ENCODE measurements at places on chromosomes 1 and 21.

- DNase-seq, result no peak
Measured at GRCh38 chr1:2356401-2356800, 35.0 kb downstream of the MORN1 start.

DNA sequence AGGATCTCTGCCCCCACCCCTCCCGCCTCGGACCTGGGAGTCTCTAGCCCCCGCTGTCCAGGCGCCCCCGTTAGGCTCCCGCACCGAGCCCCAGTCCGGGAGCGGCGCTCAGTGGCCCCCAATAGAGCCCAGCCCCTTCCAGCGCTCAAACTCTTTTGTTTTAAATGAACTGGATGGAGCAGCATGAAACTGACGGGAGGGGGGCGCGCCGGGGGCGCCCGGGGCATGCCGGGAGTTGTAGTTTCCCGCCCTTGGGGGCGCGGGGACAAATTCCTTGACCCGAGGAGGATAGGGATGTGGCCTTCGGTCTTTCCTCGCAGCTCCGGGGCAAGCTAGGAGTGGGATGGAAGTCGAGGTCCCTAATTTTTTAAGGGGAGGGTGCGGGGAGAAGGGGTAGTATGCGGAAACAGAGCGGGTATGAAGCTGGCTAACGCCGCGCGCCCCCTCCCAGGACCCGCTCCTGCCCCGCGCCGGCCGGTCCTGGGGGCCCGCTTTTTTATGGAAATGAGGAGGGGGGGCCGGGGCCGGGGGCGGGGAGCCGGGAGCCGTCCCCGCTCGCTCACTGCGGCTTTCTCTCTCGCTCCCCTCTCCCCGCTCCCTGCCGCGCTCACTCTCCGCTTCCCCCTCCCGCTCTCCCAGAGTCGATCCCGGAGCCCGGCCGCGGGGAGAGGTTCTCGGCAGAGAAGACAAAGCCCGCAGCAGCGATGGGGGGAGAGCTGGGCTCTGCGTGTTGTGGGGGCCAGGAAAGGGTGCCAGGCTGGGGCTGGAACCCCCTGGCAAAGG is at the start of gene MEX3A:
Gene MEX3A, minus strand, starts transcription at position 157 of the 783 bp plus-strand sequence. CDS start 467 bp downstream, outside the sequence.
- peak; percentile 68 for DNase-seq

DNA sequence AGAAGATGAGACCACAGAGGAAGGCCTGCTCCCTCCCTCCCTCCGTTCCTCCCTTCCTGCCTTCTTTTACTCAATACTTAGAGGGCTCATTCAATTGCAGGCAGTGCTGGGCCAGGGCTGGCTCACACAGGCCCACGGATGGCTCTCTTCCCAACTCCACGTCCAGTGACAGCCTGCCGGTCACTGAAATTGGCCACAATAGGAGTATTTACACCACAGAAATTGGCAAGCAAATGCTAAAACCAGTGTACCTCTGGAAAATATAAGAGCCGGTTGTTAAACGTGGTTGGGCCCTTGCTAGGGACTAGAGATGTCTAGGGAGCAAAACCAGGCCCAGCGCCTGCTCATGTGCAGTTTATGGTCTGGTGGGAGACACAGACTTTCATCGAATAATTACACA is 72.4 kb upstream of the TMEM51 start:
- DNase-seq, result no peak

DNA sequence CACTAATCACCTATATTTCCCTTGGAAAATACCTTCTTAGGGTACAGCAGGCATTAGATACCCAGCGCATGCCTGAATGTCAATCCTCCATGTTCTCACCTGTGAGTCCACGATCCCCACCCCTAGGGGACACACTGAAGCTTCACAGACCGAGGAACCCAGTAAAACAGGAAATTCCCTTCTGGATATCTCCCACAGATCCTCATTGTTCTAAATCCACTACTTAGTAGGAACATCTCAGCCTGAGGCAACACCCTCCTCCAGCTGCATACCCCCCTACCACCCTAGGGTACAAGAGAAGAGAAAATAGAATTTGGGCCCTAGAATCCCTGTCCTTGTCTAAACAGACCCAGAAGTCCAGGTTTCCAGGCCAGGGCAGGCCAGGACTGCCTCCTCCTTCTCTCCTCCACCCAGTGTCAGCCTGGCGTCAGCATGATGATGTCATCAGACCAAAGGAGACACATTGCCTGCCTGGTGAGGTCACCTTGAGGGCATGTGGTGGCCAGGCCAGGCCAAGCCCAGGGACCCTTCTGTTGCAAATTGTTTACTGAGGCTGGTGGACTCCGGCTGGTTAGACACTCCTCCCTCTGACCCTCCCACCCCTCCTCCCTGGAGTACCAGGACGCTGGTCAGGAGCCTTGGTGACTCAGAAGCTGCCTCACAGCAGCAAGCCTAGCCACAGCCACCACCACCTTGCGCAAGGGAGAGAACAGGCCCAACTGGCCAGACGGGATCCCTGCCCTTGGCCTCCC is 6.2 kb downstream of the NECTIN4 start:
- no peak for DNase-seq

DNA sequence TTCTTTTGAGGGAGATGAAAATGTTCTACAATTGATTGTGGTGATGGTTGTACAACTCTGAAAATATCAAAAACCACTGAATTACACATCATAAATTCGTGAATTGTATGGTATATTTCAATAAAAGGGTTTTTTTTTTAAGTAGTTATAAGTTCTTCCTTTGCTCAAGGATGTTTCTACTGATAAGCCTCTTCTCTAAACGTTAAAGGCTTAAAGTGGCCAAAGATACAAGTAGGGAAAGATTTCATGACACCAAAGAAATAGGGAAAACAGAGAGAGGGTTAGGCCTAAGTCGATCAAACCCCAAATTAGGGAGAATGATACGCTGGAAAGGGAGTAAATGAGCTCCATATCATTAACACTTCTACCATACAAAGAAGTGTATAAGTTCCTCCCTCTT is 4.1 kb downstream of the KDM5B start:
- DNase-seq, result no peak

DNA sequence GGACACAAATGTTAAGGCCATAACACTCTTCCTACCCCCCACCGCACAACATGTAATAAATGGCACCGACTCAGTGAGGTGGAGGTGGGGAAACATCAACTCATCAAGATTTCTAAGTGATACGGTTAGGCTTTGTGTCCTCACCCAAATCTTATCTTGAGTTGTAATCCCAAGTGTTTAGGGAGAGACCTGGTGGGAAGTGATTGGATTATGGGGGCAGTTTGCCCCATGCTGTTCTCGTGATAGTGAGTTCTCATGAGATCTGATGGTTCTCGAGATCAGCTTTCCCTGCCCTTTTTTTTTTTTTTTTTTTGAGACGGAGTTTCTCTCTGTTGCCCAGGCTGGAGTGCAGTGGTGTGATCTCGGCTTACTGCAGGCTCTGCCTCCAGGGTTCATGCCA is 51.0 kb upstream of the ACTL8 start:
- DNase-seq, result no peak

DNA sequence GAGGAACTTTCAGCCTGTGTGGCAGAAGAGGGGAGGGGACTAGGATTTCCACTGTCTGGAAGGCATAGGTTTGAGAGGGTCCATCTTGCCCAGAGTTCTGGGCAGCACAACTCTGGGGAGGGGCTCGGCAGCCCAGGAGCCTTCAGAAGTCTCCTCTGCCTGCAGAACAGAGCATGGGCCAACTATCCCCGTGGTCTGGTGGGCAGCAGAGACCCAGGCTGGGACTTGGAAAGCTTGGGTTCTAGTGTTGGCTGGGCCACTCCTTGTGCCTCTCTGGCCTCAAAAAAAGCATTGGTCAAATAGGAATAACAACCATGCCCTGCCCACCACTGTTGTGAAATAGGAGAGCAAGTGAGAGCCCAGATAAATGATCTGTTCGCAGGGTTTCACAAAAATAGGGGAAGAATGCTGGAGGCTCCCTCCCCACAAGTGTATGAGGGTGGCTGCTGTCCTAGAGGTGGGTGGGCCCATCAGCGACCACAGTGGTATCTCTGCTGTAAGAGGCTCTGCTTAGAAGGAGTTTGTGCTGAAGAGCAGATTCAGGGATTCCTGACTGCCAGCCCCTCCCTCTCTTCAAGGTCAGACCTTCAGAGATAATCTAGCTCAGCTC is 8.9 kb downstream of the EPHA10 start:
- DNase-seq, result no peak

GRCh38 chr1:29546496-29546895 is 310.2 kb downstream of the PTPRU start:
- DNase-seq, result no peak

- DNase-seq, result no peak
Measured at GRCh38 chr1:62025154-62025553, 169.5 kb upstream of the L1TD1 start.

DNA sequence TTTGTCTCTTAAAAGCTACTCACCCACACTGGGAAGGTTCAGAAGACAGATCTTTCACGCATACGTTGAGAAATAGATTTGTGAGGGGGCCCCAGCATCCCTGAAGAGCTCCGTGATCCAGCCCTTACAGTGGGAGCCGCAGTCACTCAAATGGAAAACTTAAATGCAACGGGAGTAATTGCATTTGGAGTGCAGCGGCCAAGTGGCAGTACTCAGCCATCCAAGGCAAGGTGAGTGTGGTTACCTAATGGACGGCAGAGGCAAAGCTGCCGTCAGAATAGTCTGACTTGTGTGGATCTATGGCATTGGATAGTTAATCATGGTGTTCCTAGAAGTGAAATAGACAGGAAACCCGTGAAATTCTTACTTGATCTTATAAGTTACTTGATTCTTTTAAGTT is 5.1 kb downstream of the SPSB1 start:
- no peak for DNase-seq

DNA sequence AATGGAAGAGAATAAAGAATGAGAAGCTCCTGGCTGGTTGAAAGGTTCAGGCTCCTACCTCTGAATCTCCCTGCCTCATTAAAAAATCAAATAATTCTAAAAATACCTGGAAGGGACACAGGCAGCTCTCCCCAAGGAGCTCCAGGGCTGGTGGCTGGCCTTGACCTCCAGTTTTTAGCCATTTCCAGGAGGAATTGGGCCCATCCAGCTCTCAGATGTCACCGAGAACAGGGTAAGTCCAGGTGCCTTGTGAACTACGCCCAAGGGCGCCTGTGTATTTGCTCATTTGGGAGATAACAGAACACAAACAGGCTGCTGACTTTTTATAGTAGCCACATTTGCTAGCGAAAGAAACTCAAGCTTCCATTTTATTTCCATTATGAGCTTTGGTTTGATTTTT is 321.0 kb upstream of the C1orf174 start:
- DNase-seq, result no peak

DNA sequence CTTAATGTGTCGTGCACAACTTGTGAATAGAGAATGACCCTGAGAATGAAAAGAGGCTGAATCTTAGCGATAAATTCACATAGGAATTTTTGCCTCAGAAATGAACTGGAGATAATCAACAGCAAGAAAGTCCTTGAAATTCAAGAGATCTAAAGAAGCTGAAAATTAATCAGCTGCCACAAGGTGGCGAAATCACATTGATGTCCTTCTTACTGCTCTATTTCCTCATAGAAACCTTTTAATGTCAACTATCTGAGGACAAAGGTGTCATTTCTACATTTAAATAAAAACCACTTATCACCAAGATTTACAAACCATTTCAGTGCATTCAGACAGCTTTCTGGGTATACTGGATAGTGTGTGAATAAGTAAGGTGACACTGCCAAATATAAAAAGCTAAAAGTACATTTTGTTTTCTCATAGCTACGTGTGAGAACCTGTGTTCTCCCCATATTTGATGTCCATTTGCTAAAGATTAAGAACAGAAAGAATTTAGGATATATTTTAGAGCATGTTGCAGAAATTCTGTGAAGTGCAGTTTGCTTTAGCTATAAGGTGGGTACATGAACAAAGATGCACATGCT is 485.3 kb upstream of the PTBP2 start:
- no peak for DNase-seq

DNA sequence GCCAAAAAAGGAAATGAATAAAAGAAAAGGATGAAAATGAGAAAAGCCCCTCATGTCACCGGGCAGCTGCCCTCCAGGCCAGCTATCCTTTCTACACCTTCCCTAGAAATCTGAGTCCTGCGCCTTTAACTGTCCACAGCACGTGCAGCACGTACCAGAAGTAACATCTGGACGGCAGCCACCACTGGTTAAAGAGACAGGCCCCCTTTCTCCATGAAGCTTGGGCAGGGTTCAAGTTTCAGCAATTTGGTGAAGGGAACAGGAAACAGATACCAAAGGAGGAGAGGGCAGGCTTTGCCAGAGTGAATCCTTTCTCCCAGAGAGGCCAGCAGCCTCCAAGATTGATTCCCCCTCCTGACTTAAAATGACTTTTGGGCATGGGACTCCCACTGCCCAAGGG is 3.6 kb upstream of the KIAA2013 start:
- no peak for DNase-seq

DNA sequence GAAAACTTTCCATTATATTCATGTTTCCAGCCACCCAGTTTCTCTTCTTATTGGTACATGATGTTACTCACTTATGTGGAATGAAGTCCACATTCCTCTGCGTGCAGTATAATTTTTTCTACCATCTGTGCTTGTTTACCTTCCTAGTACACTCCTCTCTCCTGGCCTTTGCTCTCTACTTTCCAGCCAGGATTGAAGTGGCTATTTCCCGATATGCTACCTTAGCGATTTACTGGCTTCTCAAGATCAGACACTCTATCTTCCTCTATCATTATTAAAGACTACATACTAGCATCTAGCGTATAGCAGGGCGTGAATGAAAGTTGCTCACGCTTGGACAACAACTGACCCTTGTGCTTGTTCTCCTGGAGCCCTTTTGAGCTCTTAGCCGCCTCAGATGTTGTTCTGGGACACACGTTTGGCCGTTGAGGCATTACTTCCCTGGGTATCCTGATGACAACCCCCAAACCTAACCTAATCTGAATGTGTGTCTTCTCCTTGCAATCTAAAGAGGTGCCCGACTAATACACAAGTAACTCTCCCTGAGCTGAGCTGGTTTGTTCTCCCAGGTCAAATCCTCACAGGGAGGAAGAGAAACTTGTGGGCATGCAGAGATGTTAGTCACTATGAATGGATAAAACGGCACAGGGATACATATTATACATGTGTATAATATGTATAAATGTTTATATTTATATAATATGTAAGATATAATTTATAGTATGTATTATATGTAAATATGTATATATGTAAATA is 13.4 kb upstream of the MTARC2 start:
- DNase-seq, result no peak

DNA sequence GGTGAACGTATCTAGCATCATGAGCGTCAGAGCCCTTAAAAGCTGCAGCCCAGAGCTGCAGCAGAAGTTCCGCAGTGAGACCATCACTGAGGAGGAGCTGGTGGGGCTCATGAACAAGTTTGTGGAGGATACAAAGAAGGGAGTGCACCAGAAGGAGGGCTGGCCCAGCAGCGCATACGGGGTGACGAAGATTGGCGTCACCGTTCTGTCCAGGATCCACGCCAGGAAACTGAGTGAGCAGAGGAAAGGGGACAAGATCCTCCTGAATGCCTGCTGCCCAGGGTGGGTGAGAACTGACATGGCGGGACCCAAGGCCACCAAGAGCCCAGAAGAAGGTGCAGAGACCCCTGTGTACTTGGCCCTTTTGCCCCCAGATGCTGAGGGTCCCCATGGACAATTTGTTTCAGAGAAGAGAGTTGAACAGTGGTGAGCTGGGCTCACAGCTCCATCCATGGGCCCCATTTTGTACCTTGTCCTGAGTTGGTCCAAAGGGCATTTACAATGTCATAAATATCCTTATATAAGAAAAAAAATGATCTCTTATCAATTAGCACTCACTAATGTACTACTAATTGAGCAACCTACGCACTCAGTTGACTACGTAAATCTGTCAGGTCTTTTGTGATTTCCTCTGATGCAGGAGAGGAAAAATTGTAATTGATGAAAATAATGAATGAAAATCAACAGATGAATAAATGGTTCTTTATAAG is 2.8 kb downstream of the CBR1 start:
- DNase-seq, result no peak

Data from CD4-positive, alpha-beta T cell treated with Interferon alpha-2 for 1 hour (primary cell).